ENCODE measurements at places on chromosomes 3 and 15. TPM values are rescaled to one million over a fixed set of nuclear protein-coding genes. Genes with fewer than 3 reads are reported as not detected.

ZNF717 gene
- 17.6 TPM for total RNA-seq

VGLL3 gene
- total RNA-seq, result 10.2 TPM

C3orf80 gene
- 0.52 TPM for total RNA-seq

RFTN1 gene
- 28.0 TPM for total RNA-seq

ZFYVE19 gene
- 27.0 TPM for total RNA-seq

XCR1 gene
- not detected for total RNA-seq

C2CD4B gene
- total RNA-seq, result 75.8 TPM

DNA sequence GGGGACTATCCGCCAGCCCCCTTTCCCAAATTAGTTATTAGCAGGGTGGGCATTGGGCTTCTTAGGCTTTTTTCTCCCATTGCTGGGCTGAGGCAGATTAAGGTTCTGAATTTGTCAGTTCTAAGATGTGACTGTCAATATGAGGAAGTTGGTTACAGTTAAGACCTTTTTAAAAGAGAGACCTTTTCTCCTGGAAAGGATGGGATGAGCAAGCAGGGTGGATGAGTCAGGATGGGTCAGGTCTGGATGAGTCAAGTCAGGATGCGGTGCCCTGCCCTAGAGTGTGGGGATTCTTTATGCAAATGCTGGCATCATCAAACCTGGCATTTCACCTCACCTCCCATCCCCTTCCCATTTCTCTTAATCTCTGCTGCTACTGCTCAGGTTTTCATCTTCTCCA lies 1.9 kb downstream of the AEN start:
- no peak for DNase-seq

- no peak for DNase-seq
These were observed 23.1 kb upstream of the CMC1 start for GRCh38 chr3:28218071-28218916.

DNA sequence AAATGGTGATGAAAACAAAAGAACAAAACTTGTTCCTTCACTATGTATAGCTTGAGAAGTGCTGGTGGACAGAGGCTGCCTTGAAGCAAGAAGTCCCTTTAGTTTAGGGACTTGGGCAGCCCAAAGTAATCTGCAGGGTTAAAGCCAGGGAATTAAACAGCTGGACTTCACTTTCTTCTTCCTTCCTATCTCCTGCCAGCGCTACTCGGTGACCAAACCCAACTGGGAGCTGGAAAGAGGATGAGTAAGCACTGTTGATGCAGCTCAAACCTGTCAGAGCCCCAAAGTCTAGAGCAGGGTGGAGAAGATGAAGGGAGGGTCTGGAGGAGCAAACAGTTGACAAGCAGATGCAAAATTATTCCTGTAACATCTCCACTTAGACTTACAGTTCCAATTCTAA lies 73.1 kb upstream of the FBN1 start:
- DNase-seq, result no peak

DNA sequence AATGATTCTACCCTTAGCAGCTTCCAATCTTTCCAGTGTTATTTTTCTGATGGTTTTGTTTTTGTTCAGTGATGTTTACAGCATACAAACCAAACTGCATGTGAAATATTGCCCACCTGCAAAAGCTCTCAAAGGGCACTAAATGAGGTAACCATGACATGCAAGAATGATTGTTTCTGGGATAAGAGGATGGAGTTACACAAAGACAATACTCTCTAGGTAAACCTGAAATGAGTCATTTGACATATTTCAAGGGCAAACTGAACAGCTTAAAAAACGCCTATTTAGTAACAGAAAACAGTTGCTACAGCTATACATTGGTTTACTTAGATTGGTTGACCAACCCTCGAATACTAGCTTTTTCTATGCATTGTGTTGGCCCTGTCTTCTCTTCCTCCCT lies 481.7 kb downstream of the ZPLD1 start:
- DNase-seq, result no peak

DNA sequence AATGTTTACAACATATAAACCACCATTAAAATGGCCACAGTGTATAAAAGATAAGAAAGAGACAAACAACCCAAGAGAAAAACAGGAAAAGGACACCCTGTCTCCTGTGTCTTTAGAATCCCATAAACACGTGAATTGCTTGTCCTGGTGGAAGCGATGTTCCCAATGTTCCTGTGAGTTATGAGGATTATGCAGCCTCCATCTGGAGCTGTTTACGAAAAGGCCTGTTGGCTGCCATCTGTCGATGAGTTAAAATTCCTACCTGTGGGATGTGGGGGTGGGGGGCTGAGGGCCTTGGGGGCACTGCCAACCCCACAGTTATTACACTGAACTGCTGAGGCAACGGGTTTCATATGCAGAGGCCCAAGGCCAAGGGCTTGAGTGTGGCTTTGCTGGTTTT lies 13.6 kb downstream of the NISCH start:
- no peak for DNase-seq

GRCh38 chr3:192128922-192129321 lies 598.4 kb downstream of the FGF12 start:
- no peak for DNase-seq

- DNase-seq, result peak; percentile 94
These were observed 4.9 kb downstream of the HDAC11 start for GRCh38 chr3:13484851-13485590.

DNA sequence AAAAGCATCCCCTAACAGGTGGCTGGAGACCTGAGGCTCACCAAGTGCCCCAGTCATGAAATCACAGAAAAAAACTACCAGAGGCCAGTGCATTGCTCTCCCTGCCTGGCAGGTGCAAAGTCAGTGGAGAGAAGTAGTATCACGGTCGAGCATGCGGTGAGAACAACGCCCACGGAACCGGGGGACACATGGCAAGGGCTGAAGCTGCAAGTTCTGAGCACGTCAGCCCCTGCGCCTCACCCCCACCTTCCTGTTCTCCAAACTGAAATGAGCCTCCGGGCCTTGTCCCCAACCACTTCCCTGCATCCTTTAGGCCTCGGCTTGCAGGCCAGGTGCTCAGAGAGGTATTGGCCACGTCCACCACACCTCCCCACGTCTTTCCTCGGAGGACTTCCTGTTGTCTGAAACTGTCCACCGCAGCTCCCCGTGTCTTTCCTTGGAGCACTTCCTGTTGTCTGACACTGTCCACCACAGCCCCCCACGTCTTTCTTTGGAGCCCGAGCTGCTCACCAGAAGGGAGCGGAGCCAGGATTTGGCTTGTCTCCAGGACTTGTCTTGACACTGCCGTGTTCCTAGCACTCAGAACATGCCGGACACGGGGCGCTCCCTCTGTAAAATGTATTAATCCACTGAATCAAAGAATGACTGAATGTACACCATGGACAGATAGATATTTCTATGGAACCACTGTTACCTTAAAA lies 43.9 kb downstream of the NSMCE3 start:
- DNase-seq, result no peak

- DNase-seq, result no peak
These were observed 400.8 kb upstream of the SUCLG2 start for GRCh38 chr3:68055215-68055614.

- no peak for DNase-seq
These were observed 21.4 kb downstream of the TF start for GRCh38 chr3:133767607-133768006.

GRCh38 chr3:140093742-140094141 lies 158.8 kb downstream of the CLSTN2 start:
- DNase-seq, result peak; percentile 90

- DNase-seq, result no peak
These were observed 260.5 kb upstream of the TLE3 start for GRCh38 chr15:70358011-70358819.

DNA sequence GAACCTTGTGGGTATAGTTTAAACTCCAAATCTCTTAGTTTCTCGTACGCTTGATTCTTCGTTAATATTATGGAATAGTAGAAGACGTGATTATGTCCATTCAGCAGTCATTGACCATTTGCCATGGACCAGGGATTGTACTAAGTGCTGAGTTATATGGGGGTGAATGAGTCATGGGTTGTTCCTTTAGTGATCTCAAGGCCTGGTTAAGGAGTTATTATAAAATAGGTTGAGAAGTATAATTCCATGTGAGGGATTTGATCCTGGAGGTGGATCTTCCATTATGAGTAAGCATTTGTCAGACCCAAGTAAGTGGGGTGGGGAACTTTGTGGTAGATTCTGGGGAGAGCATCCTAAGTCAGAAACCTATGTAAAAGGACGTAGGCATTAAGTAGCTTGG lies 15.4 kb downstream of the NR2C2 start:
- no peak for DNase-seq

Measured in body of pancreas (tissue), 4 donors.